Iris pigment epithelial cell (primary cell): ENCODE measurements at places on chromosomes 2 and 18.

- peak; percentile 25 for DNase-seq
Measured at GRCh38 chr2:133247631-133248030, 320.6 kb downstream of the NCKAP5 start.

GRCh38 chr2:211390536-211391188 is 834.3 kb downstream of the CPS1 start:
- DNase-seq, result no peak

- DNase-seq, result peak; percentile 19
Measured at GRCh38 chr2:163419000-163419830, 316.6 kb downstream of the FIGN start.

GRCh38 chr2:108944601-108945331 is 44.3 kb downstream of the EDAR start:
- DNase-seq, result no peak

- DNase-seq, result no peak
Measured at GRCh38 chr2:8595811-8596600, 85.8 kb upstream of the ID2 start.
